ENCODE measurements at places on chromosomes 16 and 17.

- no peak for DNase-seq
Measured at GRCh38 chr16:87053016-87053982, 263.9 kb downstream of the C16orf95 start.

DNA sequence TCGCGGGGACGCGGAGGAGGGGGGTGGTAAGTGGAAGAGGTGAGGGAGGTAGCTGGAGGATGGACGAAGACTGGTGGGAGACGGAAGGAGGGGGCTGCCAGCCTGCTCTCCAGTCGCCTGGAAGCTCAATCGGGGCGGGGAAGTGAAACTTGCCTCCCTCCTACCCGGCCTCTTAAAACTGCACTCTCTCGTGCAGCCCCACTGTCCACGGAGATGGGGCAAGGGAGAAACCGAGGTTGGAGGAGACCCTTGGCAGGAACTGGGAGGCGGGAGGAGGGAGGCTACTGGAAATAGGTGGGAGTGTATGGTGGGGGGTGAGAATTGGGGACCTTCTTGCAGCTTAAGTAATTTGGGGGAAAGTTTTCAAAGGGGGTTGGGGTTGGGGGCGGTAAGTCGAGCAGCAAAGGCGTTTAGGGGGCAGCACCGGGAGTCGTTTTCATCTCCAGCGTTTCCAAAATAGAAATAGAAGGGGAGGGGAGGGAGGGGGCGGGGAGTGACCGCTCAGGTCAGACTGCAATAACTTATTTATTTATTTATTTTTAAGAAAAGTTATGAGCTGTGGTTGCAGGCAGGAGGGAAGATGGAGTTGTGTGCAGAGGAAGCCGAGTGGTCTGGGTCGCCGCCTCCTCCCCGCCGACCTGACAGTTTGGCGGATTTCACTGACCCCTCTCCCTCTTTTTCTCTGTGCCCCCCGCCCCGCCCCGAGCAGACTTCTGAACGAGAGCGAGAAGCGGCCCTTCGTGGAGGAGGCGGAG, 1.4 kb downstream of the SOX9 start:
- no peak for DNase-seq

DNA sequence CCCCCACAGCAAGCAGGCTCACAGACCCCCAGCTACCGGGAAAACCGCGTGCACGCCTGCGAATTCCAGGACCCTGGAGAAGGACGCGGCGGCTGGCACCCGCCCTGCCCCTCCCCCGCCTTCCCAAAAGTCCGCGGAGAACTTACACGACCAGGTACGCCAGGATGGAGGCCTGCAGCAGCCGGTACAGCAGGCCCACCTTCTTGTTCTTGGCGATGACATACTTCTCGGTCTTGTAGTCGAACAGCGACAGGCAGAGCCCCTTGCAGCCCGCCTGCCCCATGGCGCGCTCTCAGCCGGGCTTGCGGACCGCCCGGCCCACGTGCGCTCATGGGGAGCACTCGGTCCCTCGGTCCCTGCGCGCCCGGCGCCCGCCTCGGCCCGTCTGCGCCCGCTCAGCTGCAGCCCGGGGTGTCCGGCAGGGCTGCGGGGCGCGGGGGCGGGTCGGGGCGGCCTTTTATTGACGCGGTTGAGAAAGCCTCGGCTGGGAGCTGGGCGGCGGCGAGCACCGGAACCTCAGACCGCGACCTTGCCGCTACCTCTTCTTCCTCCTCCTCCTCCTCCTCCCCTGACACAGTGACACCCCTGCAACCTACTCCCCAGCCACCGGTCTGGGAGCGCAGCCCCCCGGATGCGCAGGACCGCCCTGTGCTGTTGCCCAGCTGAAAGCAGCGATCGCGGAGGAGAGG, at the start of gene P2RX5:
TSS of gene P2RX5 (minus strand) at position 433 of the 689 bp plus-strand sequence. CDS start at position 283, 150 bp downstream.
- DNase-seq = peak; percentile 49

DNA sequence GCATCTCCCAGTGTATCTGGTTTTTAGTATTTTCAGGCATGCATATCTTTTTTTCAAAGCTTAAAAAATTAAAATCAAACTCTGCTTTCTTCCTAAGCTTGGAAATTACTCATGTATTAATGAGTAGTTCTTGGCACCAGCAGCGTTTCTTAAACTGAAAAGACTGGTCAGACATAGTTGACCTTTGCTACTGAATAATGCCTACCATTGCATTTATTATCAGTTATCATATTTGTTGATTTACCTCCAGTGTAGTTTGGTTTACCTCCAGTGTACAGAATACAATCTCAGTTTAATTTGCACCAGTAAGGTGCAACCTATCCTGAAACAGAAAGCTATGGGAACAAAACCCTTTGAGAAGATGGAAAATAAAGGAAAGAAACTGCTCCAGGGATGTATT, 34.5 kb upstream of the EVI2A start:
- DNase-seq = no peak

- no peak for DNase-seq
Measured at GRCh38 chr17:44909681-44910144, 5.6 kb downstream of the GFAP start.

DNA sequence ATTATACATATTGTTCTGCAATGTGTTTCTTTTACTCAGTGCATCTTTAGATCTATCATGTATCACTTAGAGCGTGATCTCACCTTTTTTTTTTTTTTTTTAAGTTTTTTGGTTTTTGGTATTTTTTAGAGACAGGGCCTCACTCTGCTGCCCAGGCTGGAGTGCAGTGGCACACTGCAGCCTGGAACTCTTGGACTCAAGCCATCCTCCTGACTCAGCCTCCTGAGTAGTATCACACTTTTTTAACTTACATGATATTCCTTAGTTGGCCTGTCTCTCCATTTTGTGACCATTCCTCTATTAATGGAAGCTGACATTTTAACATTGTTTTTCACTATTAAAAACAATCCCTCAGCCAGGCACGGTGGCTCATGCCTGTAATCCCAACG, 4.7 kb upstream of the MPO start:
- DNase-seq = no peak

DNA sequence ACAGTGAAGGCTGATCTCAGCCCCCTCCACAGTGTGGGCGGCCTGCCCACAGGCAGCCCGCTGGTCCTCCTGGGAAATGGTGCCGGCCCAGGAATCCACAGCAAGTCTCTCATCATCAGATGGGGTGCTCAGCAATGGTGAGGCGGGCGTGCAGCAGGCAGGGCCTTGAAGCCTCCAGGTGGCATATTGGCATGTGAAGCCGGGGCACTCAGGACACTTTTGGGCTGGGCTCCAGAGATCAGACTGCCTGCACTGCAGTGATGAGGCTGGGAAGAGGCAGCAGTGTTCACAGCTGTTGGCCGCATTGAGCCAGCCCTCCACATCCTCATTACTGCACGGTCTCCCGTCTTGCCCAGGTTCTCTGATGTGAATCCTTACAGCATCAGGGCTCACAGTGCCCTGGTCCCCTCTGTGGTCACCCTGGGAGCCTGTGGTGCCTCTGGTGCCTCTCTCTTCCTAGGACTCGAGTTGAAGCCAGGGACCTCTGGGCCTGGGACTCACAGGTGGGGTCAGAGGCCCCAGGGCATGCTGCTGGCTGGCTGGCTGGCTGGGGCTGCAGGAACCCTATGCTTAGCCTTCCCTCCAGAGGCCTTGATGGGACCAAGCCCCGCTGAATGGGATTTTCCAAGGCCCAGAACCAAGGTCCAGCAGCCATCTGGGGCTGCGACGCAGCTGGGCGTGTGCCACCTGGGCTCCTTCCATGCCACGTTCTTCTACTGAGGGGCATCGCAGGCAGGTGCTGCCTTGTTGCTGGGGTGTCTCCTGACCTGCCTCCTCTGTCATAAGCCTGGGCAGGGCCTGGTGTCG, 48.6 kb downstream of the TNFRSF13B start:
- DNase-seq = no peak

DNA sequence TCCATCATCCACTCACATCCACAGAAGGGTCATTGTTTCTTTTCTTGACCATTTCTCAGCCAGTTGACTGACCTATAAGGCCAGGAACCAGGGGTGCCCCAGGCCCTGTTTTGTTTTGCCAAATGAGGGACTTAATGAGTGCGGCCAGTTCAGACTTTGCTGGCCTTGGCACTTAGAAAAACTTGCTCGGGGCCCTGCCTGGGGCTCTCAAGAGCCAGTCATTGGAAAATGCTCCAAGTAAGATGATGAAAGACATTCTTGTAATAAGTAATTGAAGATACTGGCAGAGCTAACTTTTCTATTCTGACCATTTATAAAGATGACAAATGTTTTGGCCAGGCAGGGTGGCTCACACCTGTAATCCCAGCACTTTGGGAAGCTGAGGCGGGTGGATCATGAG, 29.0 kb upstream of the CLEC18B start:
- DNase-seq = no peak

- no peak for DNase-seq
Measured at GRCh38 chr16:57513371-57514102, 22.8 kb downstream of the CCDC102A start.

DNA sequence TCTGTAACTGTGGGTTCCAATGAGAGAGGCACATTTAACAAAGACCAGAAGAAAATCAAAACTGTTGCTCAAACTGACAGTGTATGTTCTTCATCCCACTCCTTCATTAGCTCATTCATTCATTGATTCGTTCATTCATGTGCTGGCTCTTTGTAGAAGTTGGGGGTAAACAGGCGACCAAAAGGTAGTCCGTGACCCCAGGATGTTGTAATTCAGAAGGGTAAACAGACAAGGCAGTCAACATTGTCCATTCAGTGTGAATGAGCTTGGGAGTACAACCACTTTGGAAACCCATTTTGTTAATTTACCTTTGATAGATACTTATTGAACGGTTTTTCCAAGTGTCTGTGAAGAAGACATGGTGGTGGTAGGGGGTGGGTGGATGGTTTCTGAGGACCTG, 26.1 kb downstream of the CDH13 start:
- DNase-seq = no peak

DNA sequence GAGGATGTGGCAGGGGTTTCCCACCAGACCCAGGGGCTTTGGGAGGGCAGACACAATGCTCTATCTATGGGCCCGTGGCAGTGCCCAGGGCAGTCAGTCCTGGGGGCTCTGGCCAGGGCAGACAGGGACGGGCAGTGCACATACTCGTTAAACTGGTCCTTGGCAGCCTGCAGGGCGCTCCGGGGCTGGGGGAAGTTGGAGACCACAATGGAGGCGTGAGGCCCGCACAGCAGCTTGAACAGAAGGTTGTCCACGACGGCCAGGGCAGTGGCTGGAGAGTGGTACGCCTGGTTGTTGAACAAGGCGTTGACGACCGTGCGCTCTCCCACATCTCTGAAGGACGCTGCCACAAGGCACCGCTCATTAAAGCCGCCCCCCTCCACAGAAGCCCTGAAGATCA, 18.6 kb upstream of the RNPS1 start:
- no peak for DNase-seq

DNA sequence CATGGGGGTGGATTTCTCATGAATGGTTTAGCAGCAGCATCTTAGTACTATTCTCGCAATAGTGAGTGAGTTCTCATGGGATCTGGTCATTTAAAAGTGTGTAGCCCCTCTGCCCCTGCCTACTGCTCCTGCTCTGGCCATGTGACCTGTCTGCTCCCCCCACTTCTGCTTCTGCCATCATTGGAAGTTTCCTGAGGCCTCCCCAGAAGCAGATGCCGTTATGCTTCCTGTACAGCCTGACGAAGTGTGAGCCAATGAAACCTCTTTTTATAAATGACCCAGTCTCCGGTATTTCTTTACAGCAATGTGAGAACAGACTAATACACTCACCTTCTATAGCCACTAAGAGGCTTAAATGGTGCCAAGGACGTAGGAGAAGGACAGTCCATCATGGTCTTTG, 51.5 kb downstream of the NOL11 start:
- DNase-seq = no peak

DNA sequence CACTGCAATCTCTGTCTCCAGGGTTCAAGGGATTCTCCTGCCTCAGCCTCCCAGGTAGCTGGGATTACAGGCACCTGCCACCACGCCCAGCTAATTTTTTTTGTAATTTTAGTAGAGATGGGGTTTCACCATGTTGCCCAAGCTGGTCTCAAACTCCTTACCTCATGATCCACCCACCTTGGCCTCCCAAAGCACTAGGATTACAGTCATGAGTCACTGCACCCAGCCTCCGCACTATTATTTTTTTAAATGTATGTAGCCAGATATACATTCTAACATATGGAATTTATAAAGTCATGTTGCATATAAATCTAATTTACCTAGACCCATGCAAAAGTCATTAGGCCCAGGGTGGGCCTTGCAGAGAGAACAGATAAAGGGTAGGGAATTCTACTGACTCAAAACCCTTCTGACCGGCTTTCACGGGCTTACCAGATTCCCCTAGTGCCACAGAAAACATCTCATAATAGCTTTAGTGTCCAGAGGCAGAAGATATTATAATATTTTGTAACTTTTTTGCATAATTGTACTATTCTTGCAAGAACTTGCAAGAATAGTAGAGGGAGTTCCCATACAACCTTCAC, 20.5 kb upstream of the HELZ start:
- DNase-seq = no peak

GRCh38 chr17:74450231-74450630, 16.2 kb upstream of the CD300A start:
- no peak for DNase-seq

DNA sequence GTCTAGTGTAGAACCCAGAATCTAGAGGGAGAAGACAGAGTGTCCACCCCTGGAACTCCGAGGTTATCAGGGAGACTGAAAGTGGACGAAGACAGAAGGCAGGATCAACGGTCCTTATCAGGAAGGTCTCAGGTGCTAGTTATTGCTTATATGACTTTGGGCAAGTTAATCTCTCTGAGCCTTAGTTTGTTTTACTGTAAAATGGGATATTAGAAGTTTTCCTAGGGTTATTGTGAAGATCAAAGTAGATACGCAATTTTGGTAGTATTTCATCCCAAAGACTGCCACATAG, 1.2 kb downstream of the RNF167 start:
- DNase-seq = no peak

GRCh38 chr17:75819678-75820077, 24.5 kb downstream of the UNC13D start:
- no peak for DNase-seq

- no peak for DNase-seq
Measured at GRCh38 chr17:78335209-78335608, 24.7 kb downstream of the SOCS3 start.

- DNase-seq = no peak
Measured at GRCh38 chr17:46765453-46765852, 53.0 kb downstream of the WNT3 start.

GRCh38 chr17:79535728-79536025, 75.2 kb downstream of the RBFOX3 start:
- DNase-seq = no peak

DNA sequence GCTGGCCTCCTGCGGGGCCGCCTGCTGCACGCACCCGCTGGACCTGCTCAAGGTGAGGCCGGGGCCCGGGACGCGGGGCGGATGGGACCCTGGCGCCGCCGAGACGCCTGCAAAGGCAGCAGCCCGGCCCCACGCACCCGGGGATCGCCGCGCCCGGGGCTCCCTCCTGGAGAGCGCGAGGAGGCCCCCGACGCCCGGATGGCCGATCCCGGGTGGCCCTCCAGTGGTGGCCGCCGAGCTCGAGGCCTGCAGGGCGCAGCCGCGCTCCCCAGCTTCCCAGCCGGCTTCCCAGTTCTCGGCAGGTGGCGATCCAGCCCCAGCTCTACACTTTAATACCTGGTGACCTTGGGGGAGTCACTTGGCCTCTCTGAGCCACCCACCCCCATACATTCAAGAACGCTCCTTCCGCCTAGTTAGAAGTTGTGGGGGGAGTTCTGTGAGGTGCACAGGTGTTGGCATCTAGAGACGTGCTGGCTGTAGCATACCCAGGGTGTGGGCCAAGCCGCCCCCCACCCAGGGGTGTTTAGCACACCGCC, 452 bp downstream of the SLC25A10 start:
- no peak for DNase-seq

GRCh38 chr17:78228176-78228575, 3.3 kb upstream of the TMEM235 start:
- DNase-seq = no peak
